Stimulated activated memory B cell treated with anti-CD40 and anti-IgM and Interleukin-4, amounts not matched to agents 10 μg/mL and 1 μg/mL and 100 μg/mL, for 72 hours (primary cell): ENCODE measurements at places on chromosomes 3 and 15.

- ATAC-seq = no peak
These were observed 82.2 kb downstream of the ABI3BP start for GRCh38 chr3:100910986-100911385.

DNA sequence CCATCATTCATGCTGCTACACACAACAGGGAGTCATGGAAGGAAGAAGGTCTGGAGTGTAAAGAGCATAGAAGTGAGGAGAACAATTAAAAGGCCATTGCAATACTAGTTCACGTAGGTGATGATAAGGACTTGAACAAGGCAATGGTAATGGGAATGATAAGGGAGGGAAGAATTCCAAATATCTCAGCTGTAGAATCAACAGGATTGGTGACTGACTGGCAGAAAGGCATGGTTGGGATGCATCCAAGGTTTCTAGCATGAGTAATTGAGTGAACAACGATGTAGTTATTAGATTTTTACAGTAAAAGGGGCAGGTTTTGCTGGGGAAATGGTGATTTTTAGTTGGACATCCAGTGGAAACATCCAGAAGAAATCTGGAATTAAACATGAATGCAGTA, 2.4 kb upstream of the SEC62 start:
- no peak for ATAC-seq

GRCh38 chr3:57095363-57095762, 34.9 kb downstream of the SPATA12 start:
- no peak for ATAC-seq

- no peak for ATAC-seq
These were observed 108.8 kb downstream of the THSD4 start for GRCh38 chr15:71224024-71224423.

- no peak for ATAC-seq
These were observed 282.5 kb upstream of the ICE2 start for GRCh38 chr15:60761505-60761845.

DNA sequence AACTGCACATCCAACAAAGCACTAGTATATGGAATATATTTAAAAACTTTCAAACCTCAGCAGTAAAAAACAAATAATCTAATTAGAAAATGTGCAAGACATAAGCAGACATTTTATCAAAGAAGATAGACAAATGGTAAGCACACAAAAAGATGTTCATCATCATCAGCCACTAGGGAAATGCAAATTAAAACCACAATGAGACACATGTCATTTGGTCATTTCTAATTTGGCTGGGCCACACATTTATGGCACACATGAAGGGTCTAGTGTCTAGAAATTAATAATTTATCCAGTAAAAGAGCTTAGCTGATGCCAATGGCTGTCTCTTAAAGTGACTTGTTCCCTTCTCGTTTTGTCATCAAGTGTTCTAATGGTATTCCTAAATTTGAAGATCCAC, 45.8 kb downstream of the ARHGAP31 start:
- ATAC-seq = no peak

DNA sequence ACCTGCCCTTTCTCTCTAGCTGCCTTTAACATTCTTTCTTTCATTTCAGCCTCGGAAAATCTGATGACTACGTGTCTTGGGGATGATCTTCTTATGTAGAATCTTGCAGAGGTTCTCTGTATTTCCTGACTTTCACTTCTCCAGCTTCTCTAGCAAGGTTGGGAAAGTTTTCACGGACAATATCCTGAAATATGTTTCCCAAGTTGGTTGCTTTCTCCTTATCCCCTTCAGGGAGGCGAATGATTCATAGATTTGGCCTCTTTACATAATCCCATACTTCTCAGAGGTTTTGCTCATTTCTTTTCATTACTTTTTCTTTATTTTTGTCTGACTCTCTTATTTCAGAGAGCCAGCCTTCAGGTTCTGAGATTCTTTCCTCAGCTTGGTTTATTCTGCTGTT, 62.1 kb upstream of the CCDC54 start:
- no peak for ATAC-seq

DNA sequence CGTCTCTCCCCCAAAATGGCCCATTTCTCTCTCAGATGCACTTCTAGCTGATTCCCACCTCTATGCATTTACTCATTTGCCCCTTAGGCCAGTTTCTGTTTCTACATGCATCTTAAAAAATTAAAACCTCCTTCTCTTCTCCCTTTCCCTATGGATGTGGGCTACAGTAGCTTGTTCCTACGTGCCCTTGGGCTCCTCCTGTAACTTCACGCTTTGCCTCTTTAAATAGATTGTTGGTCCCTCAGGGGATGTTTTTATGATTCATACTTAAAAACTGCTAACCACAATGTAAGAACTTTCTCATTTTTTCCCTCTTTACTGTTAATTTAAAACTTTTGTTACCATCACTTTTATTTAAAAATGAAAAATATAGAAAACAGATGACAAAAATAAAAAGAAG, 185.6 kb upstream of the MRPL3 start:
- ATAC-seq = no peak

DNA sequence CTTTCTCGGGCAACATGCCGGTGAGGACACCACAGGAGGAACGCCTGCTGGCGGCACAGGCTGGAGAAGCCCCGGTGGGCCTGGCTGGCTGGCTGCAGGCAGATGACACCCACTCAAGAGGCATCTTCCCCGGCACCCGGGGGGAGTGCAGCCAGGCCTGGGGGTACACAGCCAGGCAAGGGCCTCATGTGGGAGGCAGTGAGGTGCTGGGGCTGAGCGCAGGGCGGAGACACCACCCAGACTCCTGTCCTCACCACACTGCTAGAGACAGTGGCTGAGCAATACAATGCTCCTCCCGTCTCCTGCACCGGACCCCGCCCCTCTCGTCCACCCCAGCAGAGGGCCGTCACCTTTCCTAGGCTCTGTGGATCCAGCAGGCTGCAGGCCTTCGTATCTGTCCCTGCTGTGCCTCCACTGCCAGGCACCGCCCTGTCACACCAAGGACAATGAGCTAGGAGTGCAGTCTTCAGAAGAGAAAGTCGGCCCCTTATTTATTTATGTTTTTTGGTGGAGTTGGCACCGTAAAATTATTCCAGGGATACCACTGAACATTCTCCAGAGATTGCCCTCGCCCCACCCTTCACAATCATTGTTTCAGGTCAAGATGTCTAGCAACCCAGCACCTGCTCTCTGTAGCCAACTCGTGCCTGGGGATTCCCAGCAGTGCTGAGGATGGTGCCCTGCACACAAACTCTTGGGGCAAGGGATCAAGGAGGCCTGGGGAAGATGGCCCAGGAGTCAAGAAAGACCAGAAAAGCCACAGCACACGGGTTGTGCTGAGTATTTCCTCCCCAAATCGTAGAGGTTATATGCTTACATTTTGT, 129.1 kb downstream of the ATP10A start:
- ATAC-seq = peak; percentile 37

DNA sequence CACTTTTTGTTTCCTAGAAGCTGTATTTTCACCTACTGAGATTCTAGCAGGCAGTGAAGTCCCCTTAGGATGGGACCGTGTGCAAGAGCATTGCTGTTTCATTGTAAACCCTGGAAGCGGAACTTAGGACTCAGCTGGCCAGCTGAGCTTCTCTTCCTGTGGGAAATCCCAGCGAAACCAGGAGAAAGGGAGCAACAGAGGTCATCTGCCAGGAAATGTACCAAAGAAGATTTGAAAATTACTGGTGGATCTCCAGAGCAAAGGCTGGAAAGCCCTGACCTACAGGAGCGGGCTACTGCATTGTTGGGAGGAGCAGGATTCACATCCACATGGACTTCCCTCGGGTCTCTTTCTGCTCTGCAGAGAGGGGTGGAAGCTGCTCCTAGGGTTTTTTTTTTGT, 7.6 kb upstream of the ADPRH start:
- ATAC-seq = no peak

DNA sequence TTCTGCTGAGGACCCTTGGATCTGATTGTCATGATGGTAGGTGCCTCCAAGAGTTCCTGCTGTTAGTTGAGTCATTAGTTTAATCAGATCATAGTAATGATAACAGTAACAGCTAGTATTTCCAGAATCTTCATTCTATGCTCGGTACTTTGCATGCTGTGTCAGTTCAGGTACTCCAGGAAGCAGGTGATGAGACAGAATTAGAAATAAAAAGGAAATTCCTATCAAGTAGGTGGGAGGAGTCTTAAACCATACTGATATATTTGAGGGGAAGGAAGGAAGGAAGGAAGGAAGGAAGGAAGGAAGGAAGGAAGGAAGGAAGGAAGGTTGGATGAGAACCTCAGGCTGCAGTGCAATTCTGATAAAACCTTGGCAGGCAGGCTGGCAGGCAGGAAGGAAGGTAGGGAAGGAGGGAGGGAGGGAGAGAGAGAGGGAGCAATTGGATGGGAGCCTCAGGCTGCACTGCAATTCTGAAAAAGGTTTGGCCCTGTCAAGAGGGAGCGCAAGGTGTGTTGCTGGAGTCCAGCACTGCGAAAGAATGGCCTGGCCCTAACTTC, 148.8 kb upstream of the NUDT16 start:
- ATAC-seq = no peak

DNA sequence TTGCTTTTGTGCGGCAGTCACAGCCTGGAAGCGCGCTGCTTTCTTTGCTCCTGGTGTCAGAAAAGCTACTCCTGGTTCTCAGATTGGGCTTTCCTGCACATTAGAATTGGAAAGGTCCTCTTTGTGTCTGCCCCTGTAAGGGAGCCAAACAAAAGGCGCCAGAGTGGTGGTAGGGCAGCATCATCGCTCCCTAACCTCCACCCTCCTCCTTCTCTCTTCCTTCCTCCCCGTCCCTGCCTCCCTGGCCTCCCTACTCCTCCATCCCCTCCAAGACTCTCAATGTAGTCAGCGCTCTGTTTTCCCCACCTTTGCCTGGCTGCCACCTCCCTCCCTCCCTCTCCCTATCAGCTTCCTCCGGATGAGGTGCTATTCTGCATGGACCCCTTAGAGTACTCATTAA, 65.3 kb downstream of the SH3GL3 start:
- no peak for ATAC-seq

GRCh38 chr3:115396801-115397200, 226.5 kb upstream of the GAP43 start:
- no peak for ATAC-seq

DNA sequence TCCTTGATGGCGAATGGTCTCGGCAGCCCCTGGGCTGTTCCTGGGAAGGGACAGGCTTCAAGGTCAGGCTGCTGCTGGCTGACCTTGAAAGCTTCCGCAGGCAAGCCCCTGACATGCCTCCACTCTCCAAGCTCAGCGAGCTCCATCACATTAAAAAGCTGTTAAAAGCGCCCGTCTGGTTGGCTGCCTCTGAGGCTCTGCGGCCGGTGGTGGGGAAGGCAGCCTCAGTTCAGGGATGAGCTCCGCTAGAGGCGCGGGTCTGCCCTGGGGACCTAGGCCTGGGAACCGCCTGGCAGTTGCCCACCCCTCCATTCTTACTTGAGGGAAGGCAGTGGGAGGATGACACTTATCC, 103.8 kb downstream of the LINGO1 start:
- no peak for ATAC-seq

DNA sequence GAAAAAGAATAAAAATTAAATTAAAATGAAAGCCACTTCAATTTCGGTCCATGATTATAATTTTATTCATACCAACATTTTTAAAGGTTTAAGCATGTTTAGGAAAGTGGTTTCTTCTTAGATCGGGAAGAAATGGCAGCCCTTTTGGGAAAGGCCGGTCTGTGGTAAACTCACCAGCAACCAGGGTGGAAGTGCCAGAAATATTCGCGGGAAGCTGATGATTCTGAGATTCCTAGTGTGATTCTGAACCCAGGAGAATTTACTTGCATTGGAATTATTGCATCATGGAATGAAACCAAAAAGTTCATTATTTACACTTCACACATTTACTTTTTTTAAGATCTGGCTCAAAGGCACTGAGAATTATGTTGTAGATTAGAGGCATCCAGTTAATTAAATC, 97.2 kb upstream of the CCNL1 start:
- ATAC-seq = no peak
